ENCODE measurements at places on chromosomes 6 and 20.
A peak's percentile ranks its signal among the peaks of the same experiment; 100 is the strongest.

- no peak for DNase-seq
These were observed 47.8 kb downstream of the MYH7B start for GRCh38 chr20:35003211-35004031.

DNA sequence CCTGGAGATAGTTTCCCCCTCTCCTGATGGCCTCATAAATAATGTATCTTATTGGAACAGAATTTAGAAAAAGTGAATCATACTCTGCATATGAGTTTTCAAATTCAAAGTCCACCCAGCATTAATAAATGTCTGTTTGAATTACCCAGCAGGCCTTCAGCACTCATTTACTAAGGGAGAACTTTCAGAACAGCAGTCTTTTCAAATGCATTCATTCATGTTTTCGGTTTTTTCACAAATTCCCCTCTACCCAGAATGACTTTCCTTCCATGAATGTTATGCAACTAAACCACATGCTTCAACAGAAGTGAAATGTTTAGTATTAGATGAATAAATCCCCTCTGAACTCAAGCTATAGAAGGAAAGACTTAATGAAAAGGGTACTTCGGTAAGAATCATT is 92.4 kb downstream of the RTN4IP1 start:
- DNase-seq, result no peak

DNA sequence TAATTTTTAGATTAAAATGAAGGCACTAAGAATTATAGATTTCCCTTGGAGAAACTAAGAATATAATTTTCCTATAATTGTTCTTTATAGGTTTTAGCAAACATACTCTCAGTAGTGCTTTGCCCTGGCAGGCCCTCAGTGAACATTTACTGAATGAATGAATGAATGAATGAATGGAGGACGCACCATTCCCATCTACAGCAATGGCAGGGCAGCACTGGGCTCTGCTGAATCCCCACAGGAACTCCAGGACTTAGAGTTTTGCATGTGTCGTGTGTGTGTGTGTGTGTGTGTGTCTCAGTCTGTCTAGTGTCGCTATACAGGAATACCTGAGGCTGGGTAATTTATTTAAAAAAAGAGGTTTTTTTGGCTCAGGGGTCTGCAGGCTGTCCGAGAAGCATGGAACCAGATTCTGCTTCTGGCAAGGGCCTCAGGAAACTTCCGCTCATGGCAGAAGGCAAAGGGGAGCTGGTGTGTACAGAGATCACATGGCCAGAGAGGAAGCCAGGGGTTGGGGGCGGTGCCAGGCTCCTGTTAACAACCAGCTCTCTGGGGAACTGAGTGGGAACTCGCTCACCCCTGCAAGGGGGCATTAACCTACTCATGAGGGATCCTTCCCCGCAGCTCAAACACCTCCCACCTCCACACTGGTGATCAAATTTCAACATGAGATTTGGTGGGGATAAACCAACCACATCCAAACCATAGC is 20.1 kb downstream of the RNASET2 start:
- DNase-seq, result no peak

- no peak for DNase-seq
These were observed 2.3 kb upstream of the SERPINB6 start for GRCh38 chr6:2973676-2974075.

DNA sequence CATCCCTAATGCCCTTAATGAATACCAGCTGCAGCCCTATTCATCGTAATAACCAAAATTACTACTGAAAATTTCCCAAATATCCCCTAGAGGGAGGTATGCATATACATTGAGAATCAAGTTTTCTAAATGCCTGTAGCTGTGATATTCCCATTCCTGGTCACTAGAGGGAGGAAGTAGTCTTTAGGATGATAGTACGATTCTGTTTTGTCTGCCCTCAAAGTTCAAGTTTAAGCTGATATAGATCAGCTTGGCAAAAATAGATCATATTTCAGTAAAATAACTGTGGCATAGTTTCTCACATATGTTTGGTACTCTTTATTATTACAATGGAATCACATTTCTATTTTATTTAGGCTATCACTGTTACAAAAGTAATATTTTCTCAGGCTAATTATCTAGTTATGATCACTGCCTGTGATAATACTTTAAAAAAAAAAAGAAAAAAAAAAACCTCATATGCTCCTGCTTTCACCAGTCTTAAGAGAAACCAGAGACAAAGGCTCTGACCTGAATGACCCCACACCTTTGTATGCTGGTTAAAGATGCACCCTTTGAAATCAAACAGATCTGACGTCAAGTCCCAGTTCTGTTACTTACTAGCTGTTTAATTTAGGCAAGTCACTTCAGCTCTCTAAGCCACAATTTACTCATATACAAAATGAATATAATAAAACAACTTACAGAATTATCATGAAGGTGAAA is 11.0 kb downstream of the TSPYL1 start:
- DNase-seq, result peak; percentile 49

- no peak for DNase-seq
These were observed 74.8 kb upstream of the TPD52L1 start for GRCh38 chr6:125078602-125079321.

Measured in CMK (cell line).